ENCODE measurements at places on chromosomes 3 and 15.

GRCh38 chr3:100725935-100726513 is 16.7 kb downstream of the TFG start:
- no peak for DNase-seq

DNA sequence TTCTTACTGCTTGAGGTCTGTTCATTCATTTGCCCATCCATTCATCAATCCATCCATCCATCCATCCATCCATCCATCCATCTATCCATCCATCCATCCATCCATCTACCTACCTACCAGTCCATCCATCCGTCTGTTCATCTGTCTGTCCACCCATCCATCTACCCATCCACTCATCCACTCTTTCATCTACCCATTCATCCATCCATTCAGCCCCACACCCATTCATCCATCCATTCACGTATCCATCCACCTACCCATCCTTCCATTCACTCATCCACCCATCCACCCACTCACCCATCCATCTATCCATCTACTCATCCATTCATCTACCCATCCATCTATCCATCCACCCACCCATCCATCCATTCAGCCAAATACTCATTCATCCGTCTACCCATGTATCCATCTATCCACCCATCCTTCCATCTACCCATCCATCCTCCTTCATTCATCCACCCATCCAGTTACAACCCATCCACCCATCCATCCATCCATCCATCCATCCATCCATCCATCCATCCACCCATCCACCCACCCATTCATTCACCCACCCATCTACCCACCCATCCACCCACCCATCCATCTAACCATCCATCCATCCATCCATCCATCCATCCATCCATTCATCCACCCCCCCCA is 68.3 kb downstream of the FBLN2 start:
- DNase-seq, result no peak

DNA sequence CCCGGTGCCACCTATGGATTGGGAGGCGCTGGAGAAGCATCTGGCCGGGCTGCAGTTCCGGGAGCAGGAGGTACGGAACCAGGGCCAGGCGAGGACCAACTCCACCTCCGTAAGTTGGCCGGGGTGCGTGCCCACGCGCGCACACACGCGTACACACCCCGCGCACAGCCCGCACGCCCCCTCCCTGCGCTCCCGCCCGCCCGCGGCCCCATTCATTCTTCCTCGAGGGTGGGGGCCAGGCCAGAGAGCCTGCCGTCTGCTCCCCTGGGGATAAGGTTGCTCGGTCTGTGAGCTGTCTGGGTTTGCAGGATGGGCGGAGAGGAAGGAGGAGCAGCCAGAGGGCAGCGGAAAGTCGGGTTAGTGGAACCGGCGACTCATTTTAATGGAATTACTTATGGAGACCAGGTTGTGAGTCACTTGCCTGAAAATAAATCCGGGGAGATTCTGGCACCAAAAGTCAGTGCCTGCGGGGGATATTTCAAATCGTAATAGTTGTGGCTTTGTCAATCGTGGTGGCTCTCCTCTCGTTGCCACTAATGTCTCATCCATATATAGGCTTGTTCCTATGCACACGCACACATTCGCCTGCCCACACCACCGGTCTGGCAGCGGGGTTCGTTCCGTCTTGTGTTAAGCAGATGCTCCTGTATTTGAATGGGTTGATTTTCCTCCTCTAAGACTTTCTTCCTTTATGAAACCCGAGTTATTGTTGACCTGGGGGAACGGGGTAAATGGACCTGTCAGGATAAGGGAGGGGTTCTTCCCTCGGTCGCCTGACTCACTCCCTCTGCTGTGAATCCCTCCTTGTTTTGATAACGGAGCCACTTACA is 223.4 kb upstream of the IL12A start:
- DNase-seq, result peak; percentile 56

- no peak for DNase-seq
These were observed 38.7 kb upstream of the CSPG5 start for GRCh38 chr3:47617086-47618010.

- DNase-seq, result no peak
These were observed 50.1 kb downstream of the MAGI1 start for GRCh38 chr3:65988411-65989180.

DNA sequence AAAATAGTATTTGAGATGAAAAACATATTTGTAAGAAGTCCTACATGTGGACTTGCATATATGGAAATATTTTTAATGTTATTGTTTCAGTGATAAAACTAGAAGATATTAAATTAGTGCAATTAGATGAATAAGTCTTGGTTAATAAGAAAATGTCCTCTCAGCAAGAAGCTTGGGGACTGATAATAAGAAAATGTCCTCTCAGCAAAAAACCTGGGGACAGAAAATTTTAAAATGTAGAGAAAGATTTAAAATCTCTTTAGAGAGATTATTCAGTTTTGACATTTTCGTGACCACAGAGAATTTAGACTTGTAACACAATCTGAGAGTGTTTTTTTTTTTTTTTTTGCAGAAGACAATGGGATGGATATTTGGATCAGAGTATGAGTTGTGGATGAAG is 156.0 kb downstream of the ISL2 start:
- DNase-seq, result no peak

DNA sequence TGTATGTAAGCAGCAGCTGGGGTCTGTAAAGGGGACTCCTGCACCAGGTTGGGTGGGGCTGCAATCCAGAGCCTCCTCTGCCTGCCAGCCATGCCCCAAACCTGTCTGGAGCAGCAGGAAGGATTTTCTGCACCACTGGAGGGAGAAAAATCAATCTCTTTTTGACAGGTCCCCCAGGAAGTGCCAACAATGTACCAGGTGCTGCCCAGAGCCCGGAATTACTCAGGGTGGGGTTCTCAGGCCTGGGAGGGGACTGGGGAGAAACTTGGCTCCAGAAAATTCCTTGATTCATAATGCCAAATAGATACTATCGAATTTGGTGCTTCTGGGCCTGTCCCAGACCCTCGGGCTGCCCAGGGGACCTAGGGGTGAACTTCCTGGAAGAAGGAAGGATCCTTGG is 52.6 kb downstream of the WNT7A start:
- DNase-seq, result no peak

GRCh38 chr3:100427699-100428098 is 26.4 kb downstream of the LNP1 start:
- DNase-seq, result no peak

DNA sequence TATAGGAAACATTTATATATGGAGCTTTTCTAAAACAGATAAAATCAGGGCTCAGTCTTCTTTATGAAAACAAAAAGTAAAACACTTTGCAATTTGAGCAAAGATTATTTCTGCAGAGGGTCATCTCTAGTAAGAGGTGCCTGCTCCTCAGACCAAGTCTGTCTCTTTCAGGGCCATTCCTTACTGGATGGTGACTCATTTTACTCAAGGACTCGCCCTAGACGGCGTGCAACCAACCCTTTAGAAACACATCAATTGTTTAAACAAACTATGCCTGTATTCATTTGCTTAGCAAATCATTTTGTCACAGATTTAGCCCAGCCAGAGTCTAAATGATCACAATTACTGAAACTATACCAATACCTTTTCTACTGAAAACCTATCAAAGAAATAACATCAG is 242.8 kb upstream of the ICE2 start:
- DNase-seq, result no peak

DNA sequence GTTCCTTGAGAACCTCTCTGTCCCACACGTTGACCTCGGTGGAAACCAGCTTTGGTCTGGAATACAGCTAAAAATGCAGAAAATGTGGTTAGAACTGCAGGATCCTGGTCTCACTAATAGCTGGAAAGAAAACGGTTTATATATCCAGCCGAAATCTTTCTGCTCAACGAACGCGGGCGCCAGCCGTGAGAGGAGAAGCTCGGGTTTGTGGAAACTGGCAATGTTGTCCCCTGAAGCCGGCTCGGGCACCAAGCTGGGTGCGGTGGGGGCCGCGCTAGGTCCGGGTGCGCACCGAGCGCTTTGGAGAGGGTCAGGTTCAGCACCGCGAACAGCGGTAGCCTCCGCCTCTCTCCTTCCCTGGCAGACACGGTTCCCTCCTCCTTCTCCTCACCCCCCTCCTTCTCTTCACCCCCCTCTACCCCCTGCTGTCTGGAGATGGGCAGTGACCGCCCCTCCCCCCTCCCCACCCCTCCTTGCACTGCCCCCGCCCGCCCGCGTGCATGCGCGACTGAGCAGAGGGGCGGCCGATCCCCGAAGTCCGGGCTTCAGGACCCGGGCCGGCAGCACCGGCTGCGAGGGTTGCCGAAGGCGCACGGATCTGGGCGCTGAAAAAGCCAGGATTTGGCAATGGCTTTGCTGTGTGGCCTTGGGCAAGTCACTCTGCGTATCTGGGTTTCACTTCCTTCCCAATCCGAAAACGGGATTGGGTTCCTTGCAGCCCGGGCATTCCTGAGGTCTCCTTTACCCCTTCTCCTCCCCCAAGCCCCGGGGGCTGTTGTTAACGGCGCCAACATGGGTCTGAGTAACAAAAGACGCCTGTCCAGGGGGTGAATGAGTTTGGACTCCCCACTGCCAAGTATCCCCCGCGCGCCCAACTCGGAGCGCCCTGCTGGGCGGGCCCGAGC is at the start of gene SKOR1:
Gene SKOR1 (plus strand): TSS at position 534 of the 905 bp plus-strand sequence. CDS start 94 bp downstream, at position 628.
- DNase-seq, result no peak
